ENCODE measurements at places on chromosomes 3 and 15. TPM values are rescaled to one million over a fixed set of nuclear protein-coding genes. Genes with fewer than 3 reads are reported as not detected.

Gene NR2C2
- total RNA-seq = 50.6 TPM

Gene PRKCI
- 27.1 TPM for total RNA-seq

DNA sequence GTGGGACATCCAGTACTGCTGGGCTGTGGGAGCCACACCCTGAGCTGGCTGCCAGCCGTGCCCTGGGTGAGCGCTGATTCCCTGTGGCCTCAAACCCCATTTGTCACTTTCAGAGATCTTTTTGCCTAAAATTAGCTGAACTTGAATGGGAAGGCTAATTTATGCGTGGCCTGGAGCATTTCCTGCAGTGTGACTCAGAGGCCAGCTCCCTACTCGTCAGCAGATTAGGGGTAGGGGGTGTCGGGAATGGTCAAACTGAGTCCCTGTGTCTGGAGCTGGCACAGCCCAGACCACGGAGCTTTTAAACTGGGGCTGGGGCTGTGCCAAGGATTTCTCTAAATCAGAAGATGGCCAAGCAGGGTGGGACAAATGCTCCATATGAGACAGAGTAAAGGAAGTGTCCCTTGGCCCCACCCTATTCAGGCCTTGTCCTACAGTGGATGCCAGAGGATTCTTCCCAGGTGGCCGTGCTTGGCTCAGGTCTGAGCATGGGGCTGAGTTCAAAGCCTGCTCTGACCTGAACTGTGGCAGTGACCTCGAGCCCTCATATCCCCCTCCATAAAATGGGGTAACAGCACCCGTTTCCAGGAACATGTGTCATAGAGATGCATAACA lies 59.7 kb downstream of the ATP2B2 start:
- ATAC-seq = no peak

GRCh38 chr3:63986146-63986545 lies 37.1 kb downstream of the PSMD6 start:
- ATAC-seq = no peak

Gene GCSAM
- total RNA-seq = 13.5 TPM

Gene NCEH1
- total RNA-seq = 6.9 TPM

DNA sequence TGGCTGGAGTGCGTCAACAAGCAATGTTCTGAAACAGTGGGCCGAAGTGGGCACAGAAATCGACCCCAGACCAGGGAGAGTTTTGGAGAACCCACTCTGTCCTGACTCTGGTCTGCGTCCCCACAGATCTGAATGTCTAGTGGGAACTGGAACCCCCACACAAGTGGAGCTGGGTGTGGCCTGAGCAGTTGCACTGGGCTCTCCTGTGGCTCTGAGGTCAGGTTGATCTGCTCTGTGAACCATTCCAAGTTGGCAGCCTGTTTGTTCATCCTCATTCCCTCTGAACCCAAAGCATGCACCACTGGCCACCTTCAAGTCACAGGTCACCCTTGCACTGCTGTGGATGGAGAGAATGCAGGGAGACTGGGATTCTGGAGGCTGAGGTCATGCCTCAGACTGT lies 60.5 kb downstream of the STARD5 start:
- ATAC-seq = no peak

DNA sequence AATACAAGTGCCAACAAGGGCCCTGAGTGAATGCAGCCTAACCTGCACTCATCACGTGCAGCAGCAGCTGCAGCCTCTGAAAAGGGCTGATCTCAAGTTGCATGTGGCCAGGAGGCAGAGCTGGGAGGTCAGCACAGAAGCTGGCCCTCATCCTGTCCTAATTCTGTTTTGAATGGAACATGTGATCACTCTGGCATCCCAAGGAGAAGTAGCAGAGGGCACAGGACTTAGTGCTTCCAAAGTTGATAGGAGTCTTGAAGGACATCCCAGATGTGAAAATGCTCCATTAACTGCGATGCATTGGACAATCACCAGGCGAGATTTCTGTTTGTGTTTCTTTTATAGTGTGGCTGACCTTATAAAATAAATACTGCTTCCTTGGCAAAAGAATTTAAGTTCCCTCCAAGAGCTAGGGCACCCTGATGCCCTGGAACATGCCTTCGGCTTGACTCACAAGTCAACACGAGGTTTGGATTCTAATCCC lies 31.6 kb upstream of the STAG1 start:
- ATAC-seq = no peak

All from activated T-helper 17 cell treated with anti-CD3 and anti-CD28 coated beads, Interleukin-2, amount 50 U/mL, for 72 hours (primary cell).